Activated CD8-positive, alpha-beta memory T cell treated with anti-CD3 and anti-CD28 coated beads for 1 hour (primary cell): ENCODE measurements at places on chromosomes 16 and 17.

DNA sequence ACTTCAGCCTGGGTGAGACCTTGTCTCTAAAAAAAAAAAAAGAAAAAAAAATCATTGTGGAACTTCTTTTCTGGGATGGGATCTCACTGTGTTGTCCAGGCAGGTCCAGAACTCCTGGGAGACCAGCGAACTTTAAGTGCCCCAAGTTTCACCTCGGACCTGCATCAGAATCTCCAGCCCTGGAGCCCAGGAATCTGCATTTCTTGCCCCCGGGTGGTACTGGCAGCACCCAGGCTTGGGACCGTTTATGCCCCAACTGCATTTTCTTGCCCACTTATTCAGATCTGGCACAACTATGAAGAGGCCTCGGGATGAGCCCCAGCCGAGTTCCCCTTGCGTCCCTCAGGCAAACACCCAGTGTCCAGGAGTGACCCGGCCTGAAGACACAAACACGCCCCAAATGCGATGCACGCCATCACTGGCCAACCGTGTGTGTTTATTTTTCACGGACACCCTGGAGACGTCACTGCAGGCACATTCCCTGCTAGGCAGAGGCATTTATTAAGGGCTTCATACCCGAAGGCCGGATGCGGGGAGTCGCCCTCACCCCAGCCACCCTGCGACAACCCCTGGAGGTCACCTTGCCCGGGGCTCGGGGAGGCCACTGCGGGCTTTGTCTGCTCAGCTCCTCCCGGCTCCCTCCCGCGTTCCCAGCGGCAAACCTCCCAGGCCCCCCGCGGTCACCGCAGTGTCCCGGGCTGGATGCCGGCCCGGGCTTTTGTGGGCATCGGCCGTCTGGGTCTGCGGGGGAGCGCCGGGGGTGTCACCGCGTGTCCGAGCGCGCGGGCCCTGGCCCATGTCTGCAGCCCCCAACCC lies 684 bp upstream of the SPIRE2 start:
- DNase-seq: no peak

DNA sequence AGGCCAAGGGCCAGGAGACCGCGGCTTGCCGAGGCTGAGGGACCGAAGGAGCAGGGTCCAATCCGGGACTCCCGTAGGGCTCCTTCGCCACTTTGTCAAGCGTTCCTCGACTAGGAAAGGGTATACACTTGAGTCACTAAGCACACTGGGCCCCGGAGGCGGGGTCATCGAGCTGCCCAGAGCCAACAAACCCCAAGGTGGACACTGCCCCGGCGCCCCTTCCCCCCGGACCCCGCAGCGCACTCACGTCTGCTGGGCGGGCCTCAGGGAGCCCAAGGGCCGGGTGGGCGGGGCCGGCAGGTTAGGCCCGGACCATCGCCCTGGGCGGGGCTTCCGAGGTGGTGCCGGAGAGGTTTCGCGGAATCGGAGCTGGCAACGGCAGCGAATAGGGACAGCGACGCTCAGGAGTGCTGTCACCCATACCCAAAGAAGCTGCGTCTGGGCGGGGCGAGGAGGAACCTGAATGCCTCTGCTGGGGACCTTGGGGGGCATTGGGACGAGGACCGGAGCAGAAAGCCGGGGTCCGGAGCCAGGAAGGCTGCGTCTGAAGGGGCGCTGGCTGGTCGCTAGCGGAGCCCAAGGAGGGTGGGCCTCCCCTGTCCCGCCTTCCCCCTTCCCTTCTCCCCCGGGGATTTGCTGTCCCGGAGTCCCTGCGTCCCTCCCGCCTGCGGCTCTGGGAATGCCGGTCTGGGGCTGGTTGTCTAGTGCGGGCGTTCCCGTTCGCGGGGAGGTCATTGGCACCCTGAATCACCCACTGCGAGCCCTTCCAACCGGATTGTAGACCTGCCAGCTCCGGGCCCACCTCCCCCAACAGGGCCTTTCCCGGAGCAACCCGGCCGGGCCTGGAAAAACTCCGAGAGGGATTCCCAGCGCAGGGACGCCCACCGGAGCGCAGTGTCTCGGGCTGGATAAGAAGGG lies 118.2 kb upstream of the SMURF2 start:
- peak; percentile 58 for DNase-seq

DNA sequence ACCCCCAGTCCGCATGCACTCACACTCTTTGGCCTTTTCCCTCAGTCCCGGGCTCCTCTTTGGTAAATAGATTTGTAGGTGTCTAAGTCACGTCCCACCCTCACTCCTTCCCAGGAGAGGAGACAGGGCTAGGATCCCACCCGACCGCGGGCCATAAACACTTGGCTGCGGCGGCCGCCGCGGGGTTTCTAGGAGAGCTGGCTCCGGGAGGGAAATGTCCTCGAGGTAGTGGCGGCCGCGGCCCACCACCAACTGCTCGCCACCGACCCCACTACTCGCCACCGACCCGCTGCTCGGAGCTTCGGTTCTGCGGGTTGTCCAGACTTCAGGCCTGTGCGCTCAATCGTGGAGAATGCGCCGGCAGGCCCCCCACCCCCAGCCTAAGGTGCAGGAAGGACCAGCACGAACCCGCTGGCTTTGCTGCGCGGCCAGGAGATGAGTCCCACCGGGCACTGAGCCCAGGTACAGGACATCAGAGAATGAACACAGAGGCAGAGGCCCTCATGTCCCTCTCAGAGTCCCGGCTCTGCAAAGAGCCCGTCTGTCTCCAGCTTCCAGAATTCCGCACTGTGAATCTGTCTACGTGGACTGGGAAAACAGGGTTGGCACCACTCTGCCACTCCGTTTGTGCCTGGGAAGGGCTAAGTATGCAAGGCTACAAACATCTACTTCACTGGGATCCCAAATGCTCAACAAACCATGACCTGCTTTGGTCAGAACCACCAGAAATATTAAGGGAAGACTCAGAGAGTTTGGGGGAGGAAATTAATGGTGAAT lies 2.5 kb downstream of the PRAC2 start:
- DNase-seq: no peak

DNA sequence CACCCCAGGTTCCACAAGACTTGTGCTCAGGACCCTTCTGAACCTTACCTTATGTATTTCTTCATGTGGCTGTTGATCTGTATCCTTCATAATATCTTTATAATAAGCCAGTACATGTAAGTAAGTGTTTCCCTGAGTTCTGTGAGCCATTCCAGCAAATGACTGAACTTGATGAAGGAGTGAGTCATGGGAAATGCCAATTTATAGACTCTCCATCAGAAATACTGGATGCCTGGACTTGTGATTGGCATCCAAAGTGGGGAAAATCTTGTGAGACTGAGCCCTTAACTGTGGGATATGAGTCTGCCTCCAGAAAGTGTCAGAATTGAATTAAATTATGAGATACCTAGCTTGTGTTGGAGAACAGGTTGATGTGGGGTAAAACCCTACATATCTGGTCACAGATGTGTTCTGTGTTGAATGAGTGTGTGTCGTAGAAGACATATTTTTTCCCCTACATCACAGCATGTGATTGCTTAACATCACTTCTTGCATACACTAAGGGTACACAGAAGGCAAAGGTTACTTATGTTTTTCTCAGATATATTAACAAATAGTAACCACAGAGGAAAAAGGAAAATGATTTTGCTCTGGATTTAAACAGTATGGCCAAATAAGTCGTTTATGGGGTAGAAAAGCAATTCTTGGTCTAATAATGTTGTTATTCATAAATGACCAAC lies 70.2 kb upstream of the NETO2 start:
- DNase-seq: no peak

DNA sequence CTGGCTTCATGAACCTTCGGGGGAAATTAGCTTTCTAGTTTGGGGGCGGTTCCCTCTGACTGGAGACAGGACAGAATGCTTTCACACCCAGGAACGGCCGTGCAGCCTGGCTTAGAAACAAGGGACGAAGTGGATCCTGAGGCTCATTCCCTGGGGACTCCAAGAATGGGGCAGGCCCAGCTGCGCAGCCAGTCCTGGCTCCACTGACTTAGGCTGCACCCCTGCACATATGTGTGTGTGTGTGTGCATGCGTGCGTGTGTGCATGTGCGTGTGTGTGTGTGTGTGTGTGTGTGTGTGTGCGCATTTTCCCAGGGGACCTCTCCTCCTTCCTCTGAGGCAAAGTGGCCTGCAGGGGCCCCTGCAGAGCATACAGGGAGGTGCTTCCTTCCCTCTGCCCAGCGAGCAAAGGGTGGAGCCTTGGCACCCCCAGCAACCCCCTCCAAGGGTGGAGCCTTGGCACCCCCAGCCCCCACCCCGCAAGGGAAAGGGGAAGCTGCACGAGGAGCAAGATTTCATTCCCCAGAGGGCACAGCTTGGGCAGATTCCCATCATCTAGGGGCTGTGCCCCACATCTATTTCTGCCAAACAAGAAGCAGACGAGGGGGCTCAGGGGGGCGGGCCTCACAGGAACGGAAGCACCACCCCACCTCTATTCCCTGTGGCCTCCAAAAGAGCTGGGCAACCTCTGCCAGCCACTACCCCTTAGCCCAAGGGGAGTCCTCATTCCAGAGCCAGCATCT lies 97.6 kb upstream of the CBX4 start:
- DNase-seq: no peak

- no peak for DNase-seq
Measured at GRCh38 chr17:75418531-75418930, 13.1 kb upstream of the GRB2 start.

- no peak for DNase-seq
Measured at GRCh38 chr16:75617121-75617520, 6.0 kb downstream of the ADAT1 start.

DNA sequence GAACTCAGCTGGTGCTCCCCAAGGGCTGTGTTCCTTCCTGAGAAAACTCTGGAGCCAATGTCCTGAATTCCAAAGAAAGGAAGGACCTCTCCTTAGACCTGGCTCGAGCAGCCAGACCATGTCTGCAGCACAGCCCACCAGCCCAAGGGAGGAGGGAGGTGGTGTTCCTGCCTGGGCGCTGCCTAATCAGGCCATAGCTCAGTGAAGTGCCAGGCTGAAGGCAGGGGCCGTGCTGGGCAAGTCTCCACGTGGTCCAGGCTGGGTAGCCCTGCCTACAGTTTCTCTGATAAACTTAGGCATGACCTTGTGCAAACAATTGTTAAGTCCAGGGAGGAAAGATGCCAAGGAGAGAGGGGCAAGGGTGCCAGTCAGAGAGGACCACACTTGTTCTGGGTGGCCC lies 76.8 kb downstream of the MPRIP start:
- DNase-seq: no peak

GRCh38 chr17:75814900-75815373 lies 29.3 kb downstream of the UNC13D start:
- DNase-seq: no peak

DNA sequence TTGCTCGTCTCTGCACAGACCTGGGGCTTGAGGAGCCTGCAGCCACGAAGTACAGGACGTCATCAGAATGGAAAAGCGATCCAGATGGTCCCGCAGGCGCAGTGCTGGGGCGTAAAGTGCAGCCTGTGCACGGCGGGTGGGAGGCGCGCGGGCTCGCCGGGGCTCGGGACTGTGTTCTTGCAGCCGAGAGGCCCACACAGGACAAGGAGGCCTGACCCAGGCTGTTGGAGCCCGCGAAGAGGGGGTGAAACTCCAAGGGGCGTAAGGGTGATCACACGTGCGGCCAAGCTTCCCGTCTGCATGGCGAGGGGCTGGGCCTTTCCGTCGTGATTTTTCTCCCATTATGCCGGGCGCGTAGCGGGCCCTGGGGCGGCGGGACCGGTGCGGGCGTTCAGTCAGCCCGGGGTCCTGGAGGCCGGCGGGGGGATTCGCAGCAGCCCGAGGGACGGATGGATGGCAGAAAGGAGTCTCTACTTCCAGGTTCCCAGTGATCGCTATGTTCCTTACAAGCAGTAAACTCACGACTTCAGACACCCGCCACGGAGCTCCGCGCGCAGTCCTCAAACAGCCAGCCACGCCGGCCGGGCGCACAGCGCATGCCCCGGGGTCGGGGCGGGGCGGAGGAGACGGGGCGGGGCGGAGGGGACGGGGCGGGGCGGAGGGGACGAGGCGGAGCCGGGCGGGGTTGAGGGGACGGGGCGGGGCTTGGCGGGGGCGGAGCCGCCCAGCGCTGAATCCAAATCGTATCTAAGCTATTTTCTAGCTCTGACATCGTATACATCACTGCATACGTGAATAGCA lies 141.0 kb upstream of the KCNJ18 start:
- DNase-seq: peak; percentile 42

GRCh38 chr16:67216612-67217490 lies 10.1 kb upstream of the TMEM208 start:
- DNase-seq: no peak

GRCh38 chr17:76271669-76272540 lies 6.8 kb downstream of the UBALD2 start:
- no peak for DNase-seq

GRCh38 chr17:71361656-71362450 lies 759.0 kb upstream of the SOX9 start:
- no peak for DNase-seq

DNA sequence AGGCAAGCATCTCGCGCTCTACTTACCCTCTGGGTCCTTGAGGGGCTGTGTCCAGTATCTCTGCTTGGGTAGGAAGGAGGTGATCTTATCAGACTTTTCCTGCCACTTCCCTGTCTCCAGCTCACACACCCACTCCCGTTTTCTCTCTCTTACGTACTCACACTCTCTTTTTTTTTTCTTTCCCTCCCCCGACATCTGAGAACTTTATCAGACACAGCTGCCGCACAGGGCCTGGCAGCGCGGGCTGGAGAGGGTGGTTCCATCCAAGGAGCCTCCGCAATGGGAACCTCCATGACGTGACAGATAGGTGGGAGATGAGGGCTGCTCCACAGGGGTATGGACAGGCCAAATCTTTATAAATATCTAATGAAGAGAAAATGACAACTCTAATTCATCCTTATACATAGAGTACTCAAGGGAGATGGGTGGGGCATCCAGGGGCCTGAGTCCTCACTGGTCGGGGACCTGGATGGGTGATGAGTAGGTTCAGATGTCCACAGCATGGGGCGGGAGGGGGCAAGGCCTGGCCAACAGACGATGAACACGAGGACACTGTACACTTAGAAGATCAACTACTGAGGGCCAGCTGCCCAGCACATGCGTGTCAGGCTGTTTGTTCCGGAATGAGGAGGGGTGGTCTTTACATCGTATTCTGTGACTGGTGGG lies 23.3 kb downstream of the MINK1 start:
- DNase-seq: no peak

- no peak for DNase-seq
Measured at GRCh38 chr16:55502801-55503366, 6.0 kb upstream of the LPCAT2 start.
